ENCODE measurements at places on chromosomes 12 and 14.

- DNase-seq, result no peak
Observed at GRCh38 chr14:57755018-57755521, 110.8 kb downstream of the SLC35F4 start.

GRCh38 chr12:6341417-6342139 lies at the start of gene TNFRSF1A:
TNFRSF1A (minus strand) TSS chr12:6342076; CDS start chr12:6341814, 262 bp downstream.
- peak; percentile 84 for DNase-seq

DNA sequence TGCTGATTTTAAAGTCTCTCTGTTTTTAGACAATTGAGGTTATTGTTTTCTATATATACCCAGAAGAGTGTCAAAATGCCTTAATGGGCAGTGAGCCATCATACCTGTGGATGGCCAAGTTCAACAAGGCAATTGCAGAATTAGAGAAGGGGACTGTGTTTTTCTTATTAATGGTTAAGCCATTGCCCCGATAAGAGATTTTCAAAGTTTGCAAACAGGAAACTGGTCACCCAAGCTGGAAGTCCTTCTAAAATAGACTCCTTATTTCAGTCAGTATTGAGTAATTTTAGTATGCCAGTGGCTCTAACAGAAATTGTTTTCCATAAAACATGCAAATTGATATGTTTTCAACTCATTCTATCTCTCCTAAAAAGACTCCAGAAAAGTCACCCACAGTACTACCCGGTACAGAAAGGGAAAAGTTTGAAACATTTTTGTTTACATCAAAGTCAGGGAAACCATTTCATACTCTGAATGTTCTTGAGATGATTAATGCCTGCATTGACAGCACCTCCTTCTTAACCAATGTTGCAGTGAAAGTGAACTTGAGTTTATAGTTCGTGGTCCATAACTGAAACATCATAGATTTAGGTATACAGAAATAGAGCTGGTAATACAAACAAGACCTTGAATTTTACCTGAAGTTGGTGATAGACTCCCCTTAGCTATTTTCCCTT lies 191.1 kb downstream of the TMX1 start:
- no peak for DNase-seq

DNA sequence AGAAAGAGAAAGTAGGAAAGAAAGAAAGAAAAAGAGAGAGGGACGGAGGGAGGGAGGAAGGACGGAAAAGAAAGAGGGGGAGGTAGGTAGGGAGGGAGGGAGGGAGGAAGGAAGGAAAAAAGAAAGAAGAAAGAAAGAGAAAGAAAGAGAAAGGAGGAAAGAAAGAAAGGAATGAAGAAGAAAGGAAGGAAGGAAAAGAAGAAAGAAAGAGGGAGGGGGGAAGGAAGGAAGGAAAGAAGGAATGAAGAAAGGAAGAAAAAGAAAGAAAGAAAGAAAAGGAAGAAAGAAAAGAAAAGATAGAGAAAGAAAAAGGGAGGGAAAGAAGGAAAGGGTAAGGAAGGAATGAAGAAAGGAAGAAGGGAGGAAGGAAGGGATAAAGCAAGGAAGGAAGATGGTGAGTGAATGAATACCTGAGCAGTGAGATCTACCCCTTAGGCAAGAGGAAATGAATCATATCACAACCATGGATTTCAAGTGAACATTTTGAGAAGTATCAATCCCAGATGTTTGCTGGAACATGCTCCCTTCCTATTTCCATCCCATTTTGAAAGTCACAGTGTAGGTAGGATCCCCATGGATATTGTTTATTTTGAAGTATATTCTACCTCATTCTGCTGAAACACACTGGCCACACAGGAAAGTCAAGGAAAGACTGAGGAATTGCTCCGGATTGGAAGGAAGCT lies 639.4 kb upstream of the TBX3 start:
- DNase-seq, result no peak

DNA sequence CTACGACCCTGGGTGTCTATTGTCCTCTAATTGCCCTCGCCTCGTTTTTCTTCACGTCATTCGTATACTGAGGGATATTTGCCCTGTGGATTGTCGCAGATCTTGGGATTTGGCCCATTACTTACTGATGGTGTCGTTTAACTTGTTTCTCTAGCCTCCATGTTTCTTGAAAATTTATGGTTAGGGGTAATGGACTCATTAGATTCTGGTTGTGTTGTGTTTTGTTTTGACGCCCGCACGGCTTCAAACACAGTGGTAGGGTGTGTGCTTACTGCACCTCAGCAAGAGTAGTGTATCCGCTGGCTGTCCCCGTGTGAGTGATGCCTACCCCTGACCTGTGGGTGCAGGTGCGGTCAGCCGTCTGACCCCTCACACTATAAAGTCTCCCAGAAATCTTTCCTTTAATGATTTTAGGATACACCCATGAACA lies 874 bp upstream of the RNU6-8 start:
- no peak for DNase-seq

- no peak for DNase-seq
Observed at GRCh38 chr12:2298556-2299200, 245.9 kb downstream of the CACNA1C start.

DNA sequence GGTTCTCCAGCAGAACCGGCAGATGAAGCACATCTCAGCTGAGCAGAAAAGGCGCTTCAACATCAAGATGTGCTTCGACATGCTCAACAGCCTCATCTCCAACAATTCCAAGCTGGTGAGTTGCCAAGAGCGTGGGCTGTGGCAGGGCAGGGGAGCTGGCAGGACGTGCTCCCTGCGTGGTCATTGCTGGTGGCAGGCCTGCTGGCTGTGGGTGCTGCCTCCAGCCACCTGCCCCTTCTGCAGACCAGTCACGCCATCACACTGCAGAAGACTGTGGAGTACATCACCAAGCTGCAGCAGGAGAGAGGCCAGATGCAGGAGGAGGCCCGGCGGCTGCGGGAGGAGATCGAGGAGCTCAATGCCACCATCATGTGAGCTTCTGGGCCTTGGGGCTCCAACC lies 35.8 kb downstream of the IL31 start:
- DNase-seq, result no peak

GRCh38 chr12:40033242-40033630 lies 72.6 kb downstream of the SLC2A13 start:
- no peak for DNase-seq

GRCh38 chr12:77328326-77328725 lies 263.0 kb upstream of the E2F7 start:
- no peak for DNase-seq

- DNase-seq, result no peak
Observed at GRCh38 chr12:115588131-115588530, 689.4 kb downstream of the MED13L start.

- DNase-seq, result no peak
Observed at GRCh38 chr12:25320123-25321006, 69.6 kb upstream of the KRAS start.

- DNase-seq, result no peak
Observed at GRCh38 chr12:121560392-121561008, 20.3 kb downstream of the KDM2B start.

DNA sequence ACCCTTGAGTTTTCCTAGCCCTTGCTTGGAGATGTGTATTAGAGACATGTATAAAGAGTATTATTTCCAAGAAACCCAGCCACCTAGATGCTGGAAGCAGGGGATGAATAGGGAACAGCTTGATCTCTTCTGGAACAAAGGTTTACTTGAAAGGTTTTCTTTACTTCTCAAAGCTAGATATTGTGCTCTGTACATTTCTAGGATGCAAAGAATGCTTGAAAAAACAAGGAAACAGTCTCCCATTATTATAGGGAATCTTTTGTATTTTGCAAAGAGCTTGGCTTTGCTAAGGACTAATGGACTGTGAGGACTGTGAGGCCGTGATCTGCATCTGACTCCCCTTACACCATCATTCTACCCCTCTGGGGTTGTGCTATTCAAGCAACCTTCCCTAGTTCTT lies 77.9 kb downstream of the PRICKLE1 start:
- no peak for DNase-seq

GRCh38 chr12:67595365-67595764 lies 53.2 kb upstream of the DYRK2 start:
- no peak for DNase-seq

GRCh38 chr14:66056926-66057552 lies 429.1 kb upstream of the CCDC196 start:
- DNase-seq, result no peak

- no peak for DNase-seq
Observed at GRCh38 chr12:102958073-102958829, 777 bp downstream of the ASCL1 start.

DNA sequence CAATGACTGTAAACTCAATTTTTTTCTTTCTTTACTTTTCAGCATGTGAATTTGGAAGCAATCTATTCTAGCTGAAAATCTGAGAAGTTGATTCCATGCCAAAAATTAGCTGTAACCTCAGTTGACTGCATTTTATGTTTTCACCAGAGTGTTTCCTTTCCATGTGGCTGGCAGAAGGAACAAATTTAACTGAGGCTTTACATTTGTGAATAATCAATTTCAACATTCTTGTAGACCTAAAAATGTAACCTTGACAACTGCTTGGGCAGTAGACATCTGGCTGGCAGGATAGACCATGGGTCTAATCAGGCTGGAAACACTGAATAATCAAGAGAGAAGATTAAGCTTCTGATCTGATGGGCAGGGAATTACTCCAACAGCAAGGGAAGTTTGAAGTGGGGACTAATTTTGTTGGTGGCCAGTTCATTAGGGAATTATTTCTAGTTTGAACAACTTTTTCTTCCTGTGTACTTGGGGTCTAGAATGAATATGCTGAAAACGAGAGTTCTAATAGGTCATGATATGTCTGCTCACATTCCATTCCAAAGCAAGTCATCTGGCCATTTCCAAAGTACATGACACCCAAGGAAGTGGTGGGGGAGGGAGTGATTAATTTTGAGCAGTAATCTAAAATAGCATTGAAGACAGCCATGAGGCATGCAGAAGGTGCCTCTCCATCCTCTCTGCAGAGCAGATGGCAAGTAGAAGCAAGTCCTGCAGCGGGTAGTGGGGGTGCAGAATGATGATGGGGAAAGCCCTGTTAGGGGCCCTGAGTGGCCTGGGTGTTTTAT lies 68.2 kb downstream of the ATP23 start:
- no peak for DNase-seq

DNA sequence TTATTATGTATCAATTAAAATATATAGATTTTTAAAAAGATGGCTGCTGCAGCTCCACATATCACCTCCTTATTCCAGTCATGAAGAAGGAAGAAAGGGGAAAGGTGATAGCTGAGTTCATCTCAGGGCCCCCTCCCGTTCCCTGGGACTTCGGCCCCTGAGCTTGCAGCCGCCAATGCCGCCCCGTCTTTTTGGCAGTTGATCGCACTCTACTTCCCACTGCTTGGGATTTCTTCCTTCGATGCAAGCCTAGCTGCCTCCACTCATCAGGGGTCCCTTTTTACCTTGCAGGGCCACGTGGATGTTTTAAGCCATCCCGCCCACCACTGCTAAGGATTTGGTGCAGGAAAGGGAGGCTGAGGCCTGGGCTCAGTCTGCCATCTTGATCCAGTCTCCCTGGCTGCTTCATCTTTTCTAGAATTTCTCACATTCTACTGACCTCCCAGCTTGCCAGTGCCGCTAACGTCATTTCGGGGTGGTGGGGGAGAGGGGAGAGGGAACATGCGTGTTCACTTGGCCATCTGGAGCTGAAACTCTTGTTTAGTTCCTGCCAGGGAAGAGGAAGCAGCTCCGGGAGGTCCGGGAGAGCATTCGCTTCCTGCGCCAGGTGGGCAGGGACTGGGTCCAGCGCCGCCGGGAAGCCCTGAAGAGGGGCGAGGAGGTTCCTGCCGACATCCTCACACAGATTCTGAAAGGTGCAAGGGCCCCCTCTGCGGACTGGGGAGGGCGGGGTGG lies 31.3 kb downstream of the CYP46A1 start:
- DNase-seq, result no peak

- DNase-seq, result no peak
Observed at GRCh38 chr12:104506676-104507401, 50.1 kb downstream of the CHST11 start.

DNA sequence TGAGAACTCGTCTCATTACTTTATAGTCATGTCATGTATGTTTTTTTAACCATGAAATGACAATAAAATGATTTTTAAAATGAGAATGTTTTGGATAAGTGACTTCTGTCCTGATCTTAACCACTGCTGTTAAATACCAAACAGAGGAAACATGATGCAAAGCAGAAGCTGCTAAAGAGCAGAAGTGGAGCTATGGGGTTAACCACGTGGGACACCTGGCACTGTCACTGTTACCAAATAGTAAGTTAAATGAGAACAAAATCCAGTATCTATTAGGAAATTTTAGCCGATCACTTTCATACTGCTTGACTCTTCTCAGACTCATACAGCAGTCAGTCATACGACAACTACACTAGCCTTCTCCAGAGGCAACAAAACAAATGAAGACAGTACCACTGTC lies 82.4 kb downstream of the SCAF11 start:
- no peak for DNase-seq

DNA sequence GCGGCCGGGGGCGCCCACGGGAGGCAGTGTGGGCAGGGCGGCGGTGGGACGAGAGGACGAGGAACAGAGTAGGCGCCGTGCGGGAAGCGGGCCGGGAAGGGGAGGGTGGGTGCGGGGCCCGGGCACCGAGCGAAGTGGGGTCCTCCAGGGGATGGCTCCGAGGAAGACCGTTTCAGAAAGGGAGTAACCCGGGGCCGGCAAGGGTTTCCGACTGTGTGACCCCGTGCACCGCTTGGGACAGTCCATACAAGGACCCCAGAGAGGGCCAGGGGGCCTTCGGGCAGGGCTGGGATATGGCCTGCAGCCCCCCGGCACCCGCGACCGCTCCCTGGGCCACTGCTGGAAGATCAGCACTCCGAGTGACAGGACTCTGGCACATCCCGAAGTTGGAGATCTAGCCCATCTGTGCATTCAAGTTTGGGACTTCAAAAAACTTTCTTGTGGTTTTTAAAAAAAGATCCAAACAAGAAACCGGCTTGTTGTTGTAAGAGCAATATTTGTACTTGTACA lies 448 bp downstream of the TSPAN9 start:
- DNase-seq, result no peak

DNA sequence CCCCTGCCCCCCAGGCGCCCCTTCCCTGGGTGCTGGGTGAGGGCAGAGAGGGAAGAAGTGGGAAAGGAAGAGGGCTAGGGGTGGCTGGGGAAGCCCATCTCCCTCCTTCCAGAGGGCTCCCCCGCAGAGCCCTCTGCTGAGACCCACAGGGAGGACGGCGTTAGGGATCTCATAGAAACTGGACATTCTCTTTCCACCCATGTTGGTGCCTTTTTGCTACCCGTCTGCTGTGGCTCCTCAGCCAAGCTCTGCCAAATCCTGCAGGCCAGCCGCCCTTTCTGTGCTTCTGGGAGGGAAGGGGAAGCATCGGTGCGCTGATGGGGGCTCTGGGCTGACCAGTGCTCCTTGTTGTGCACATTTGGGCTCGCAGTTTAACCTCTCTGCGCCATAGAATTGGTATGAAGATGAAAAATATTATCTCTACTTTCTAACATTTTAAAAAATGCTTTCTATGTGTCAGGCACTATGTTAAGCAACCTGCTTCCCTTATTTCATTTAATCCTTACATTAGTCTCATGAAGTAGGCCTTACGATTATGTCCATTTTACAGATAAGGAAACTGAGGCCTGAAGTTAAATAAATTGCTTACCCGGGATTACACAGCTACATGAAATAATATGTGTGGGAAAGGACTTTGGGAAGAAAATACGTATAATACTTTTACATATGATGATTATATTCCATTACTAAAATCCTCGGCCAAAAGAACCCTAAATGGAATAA lies 981 bp downstream of the SLC48A1 start:
- no peak for DNase-seq

- no peak for DNase-seq
Observed at GRCh38 chr14:85991156-85991555, 461.2 kb downstream of the FLRT2 start.

Measured in LoVo (cell line).